RKO (cell line): ENCODE measurements at places on chromosomes 7 and 10.

GRCh38 chr7:105178177-105178576 lies 164.2 kb downstream of the KMT2E start:
- no peak for DNase-seq

- DNase-seq: no peak
These were observed 10.8 kb downstream of the KLF6 start for GRCh38 chr10:3774018-3774813.

- no peak for DNase-seq
These were observed 2.9 kb upstream of the NRAP start for GRCh38 chr10:113666682-113667252.

- no peak for DNase-seq
These were observed 29.0 kb upstream of the BMS1 start for GRCh38 chr10:42753507-42754154.

- peak; percentile 92 for DNase-seq
These were observed 479.8 kb upstream of the SEMA3A start for GRCh38 chr7:84674236-84674913.

GRCh38 chr7:118111347-118111746 lies 72.6 kb upstream of the LSM8 start:
- peak; percentile 39 for DNase-seq

DNA sequence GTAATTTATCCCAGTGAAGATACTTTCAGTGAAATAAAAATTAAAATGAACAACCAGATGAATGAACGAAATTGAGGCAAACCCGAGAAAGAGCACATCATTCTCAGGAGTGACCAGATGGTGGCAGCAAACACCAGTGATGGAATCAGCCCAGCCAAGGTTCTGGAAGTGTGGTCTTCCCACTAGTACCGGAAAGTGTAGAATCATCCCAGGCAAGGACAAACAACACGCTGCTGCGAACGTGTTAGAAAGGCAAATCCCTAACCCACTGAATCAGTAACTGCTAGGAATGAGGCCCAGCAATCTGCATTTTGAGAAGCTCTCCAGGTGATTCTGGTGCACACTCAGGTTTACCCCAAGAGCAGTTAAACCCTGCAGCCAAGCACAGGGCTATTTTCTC lies 15.5 kb upstream of the SLC18A3 start:
- peak; percentile 61 for DNase-seq

- DNase-seq: no peak
These were observed 260.1 kb downstream of the WDR37 start for GRCh38 chr10:1316121-1316808.

DNA sequence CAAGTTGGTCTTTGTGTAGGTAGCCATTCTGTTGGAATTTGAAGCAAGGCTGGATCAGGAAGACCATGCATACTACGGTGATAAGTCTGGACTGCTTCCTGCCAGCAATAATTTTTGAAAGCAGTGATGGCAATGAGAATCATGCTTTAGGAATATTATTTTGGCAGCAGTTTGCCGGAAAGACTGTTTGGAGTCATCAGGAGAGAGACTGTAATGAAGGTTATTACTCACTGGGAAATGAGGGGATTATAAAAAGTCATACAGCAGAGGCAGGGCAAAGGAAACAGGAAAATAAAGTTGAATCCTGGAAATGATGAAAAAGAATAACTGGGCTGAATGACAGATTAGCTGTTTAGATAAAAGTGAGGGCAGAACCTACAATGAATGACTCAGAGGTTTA lies 1136.8 kb upstream of the AUTS2 start:
- DNase-seq: no peak

DNA sequence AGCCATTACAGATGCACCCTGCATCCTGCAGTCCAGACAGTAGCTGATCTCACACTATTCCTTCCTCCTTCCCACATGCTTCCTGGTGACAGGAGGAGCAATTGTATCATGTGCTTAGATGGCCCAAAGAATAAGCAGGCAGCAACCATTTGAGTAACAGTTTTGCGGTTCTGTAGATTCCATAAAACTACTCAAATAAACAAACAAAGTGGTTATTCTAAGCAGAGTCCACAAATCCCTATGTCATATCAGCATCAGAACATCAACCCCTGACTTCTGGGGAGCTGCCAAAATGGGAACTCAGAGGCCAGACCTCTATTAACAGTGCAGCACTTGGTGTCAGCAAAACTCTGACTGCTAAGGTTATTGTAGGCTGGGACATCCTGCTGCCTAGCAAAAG lies 226.0 kb downstream of the SORCS1 start:
- DNase-seq: no peak

DNA sequence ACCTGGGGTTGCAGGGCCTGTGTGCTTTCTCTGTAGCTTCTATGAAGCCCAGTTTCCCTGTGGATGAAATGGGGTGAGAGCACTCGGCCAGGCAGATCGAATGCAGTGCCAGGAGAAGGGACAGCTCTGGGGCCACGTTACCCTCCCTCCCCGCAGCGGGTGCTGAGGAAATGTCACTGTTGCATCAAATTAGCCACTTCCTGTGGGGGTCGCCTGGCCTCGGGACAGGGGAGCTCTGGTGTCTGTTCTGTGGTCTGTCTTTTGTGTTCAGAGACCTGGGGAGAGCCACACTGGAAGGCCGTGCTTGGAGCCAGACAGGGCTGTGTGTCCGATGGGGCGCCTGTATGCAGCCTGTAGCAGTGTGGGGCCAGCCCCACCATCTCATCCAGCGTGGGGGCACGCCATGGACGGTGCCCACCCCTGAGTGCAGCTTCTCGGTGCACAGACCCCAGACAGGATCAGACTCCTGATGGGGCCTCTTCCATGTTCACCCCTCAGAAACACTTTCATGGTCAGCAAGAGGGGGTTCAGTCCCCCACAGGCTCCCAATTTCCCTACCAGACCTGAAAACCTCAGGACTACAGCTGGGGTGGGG lies 13.6 kb downstream of the TTYH3 start:
- no peak for DNase-seq

- no peak for DNase-seq
These were observed at the start of gene ZNF727 for GRCh38 chr7:64045301-64046040. ZNF727 (plus strand) TSS chr7:64045434; CDS start chr7:64045622, 188 bp downstream.

DNA sequence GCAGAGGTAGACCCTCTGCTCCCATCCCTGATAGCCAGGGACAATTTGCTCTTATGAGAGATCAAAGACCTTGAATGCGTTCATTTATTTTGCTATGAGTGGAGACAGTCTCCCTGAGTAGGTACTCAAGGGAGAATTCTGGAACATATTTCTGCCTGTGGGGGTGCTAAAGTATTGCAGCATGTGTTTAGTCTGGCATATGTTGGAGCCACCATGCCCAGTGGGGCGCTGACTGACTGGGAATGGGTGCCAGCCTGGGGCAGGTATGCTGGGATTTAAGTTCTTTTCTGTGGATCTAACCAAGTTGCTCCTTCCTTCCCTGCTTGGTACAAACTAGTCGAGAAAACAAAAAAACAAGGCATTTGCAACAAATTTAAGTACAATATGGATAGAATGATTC lies 99.1 kb downstream of the JCAD start:
- DNase-seq: no peak

- DNase-seq: no peak
These were observed 66.5 kb downstream of the BICC1 start for GRCh38 chr10:58579011-58579655.

- DNase-seq: peak; percentile 63
These were observed 63.5 kb downstream of the LGI1 start for GRCh38 chr10:93821051-93821772.

GRCh38 chr10:54667136-54667535 lies 133.9 kb downstream of the PCDH15 start:
- DNase-seq: no peak

DNA sequence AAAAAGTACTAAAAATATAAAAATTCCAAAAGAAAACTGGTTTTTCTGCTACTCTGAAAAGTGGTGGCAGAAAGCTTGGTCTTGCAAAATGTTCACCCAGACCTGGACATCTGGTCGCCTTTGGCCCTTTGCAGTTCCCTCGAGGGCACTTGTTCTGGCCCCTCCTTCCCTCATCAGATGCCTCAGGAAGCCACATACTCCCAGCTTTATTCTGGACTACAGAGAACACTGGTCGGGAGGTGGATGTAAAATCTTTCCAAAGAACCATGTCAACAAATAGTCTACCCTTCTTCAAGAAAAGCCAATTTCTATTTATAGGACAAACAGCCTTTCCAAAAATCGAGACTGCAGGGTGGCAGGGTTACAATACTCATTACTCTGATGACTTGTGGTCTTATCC lies 726.1 kb downstream of the TNS3 start:
- no peak for DNase-seq

DNA sequence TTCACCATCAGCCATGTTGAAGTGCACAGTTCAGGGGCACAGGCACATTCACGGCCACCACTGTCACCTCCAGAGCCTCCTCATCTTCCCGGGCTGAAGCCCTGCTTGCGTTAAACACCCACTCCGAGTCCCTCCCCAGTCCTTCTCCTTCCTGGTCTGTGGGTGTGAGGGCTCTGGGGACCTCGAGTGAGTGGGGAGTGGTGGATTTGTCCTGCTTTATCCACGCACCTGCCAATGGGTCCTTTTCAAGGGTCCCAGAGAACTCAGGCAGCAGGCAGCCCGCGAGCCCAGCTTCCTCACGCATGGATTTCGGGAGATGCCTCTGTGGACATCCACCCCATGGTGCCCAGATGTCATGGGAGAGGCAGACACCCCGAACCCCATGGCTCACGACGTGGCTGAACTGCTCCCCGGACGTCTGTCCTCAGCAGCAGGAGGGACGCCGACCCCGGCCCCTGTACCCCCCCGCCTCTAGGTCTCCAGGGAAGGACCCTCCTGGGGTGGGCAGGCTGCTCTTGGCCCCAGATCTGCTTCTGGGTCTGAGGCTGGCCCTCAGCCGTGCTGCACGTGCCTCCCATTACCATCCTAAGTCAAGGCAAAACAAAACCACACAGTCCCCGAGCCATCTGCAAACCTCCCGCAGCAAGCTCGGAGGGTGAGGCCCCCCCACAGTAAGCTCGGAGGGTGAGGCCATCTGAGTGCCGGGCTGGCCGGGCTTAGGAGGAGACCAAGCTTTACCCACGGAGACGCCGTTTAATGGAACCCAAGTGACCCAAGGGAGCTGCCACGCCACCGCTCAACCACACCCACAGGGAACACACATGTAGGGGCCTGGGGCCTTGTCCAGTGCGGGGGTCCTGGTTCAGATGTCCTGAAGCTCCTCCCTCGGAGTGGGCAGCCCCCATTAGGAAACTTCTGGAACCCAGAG lies 9.0 kb downstream of the CYP2W1 start:
- no peak for DNase-seq

DNA sequence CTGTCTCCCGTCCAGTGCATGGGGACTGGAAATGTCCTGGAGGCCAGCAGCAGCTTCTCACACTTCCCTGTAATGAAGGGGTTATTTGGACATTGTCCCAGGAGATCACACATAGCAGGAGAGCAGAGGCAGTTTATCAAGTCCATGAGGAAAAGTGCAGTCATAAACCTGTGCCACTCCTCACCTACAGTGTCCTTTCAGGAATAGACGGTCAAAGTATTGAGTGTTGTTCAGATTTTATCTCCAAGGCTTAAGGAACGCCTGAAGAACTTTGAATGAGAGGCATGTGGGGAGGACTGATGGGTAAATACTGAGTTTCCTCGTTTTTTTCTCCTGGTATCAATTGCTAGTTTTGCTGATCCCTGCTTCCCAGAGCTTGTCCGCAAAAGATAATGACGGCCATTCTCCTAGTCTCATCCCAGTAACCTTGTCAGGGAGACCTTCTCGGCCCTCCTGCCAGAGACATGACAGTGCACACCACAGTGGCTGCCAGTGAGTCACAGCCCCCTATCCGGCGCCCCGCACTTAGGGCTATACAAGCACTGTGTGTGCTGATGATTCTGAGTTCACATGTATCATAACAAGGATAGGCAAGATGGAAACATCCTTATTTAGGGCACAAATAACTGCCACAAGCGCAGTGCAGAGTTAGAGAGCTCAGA lies 495.5 kb upstream of the MGMT start:
- no peak for DNase-seq

DNA sequence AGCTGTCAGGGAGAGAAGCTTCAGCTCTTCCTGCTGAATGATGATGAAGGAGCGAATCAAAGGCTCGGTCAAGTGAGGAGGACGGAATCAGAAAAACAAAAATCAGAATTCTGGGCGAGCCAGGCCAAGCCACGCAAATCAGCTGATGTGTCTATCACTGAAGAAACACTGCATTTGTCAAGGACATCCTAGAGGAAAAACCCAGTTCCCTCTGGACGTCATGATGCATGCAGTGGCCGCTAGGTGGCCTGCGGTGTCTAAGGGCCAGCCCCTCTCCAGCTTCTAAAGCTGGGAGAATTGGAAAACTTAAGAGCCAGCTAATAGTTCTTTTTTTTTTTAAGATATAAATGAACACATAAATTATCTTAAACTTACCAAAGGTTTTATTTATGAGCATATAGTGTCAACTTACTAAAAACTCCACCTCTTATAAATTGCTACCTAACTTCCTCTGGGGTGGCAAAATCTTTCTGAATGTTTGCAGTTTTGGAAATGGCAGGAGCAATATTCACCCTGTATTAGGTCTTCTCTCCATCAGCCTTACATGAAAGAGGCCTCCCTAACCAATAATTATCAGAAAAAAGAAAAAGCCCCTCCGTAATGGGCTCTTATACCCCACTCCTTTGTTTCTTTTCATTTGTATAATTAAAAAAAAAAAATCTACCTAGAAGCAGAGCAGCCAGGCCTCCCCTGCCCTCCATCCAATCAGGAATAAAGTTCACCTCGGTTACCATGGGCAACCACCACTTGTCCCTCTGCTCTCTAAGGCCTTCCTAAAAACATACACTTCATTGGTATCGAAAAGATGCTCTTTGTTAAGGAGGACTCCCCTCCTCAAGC lies 186.8 kb downstream of the USP6NL start:
- DNase-seq: peak; percentile 70

DNA sequence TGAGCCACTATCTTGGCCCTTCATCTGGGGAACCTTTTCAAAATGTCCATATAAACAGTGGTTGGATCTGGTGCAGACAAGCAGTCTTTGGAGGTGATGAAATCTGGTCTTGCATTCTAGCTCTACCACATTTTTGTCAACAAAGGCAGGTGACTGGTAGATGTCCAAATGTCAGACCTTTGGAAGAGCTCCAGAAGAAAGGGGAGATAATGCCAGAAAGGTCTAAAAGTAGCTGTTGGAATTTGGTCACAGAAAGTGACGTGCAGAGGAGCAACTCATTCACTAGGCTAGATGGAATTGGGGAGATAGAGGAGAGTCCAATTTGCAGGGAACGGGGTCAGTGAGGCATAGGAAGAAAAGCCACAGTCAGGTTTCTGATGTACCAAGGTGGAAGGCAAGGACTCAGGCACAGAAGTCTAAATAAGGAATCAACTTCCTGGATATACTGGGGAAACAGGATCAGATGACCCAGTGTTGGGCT lies 36.4 kb upstream of the WAC start:
- DNase-seq: no peak

DNA sequence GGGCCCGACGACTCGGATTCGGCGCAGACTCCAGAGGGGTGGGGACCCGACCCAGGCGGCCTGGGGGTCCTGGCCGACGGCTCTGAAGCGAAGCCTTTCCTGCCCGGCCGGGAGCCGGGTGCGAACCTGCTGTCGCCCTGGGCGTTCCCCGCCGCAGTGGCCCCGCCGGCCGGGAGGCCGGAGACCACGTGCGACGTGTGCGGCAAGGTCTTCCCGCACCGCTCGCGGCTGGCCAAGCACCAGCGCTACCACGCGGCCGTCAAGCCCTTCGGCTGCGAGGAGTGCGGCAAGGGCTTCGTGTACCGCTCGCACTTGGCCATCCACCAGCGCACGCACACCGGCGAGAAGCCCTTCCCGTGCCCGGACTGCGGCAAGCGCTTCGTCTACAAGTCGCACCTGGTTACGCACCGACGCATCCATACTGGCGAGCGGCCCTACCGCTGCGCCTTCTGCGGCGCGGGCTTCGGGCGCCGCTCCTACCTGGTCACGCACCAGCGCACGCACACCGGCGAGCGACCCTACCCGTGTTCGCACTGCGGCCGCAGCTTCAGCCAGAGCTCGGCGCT lies 15.4 kb downstream of the ZNF316 start:
- DNase-seq: no peak
